ENCODE measurements at places on chromosomes 3 and 15.
A peak's percentile ranks its signal among the peaks of the same experiment; 100 is the strongest.

GRCh38 chr3:135784557-135784956 lies 181.0 kb upstream of the PPP2R3A start:
- H3K27me3 ChIP-seq, result no peaks in the 10 kb centered on the region
- H3K36me3 ChIP-seq, result no peaks in the 10 kb centered on the region
- H3K4me3 ChIP-seq, result no peak overlapping the region
- H3K4me1 ChIP-seq, result no peaks in the 10 kb centered on the region
- DNase-seq, result no peak
- H3K27ac ChIP-seq, result no peak overlapping the region

DNA sequence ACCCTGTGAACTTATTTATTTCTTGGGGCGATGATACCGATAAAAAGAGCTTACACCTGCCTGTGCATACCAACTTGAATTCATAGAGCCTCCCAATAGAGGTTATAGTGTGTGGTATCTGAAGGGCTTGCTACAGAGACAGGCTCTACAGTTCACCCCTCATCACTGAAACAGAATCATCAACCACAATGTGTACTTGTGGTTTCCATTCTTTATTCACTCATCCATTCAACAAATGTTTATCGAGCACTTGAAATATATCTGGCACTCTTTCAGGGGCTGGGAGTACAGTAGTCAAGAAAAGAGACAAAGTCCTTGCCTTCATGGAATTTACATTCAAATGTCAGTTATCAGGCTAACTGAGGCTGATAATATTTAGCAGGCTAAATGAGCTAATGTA lies 134.4 kb upstream of the SKOR1 start:
- no peak overlapping the region for H3K27ac ChIP-seq
- no peaks in the 10 kb centered on the region for H3K4me1 ChIP-seq
- no peak overlapping the region for H3K4me3 ChIP-seq
- no peaks in the 10 kb centered on the region for H3K27me3 ChIP-seq

DNA sequence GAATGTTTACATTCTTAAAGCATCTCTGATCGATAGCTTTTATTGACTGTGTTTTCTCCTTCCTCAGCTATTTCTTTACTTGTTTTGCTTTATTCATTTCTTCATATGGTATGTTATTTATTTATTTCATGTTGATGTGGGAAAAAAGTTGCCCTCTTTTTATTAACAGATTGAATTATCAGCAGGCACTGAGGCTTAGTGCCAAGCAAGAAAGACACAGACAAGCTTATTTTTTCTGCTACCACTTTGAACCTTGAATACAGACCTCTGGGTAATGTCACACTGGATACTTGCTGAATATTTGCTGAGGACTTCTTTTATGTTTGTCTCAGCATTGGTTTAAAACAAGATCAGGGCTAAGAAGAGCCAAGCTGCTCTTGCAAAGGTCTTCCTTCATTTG lies 162.0 kb upstream of the CNTN6 start:
- H3K4me1 ChIP-seq, result no peaks in the 10 kb centered on the region
- H3K27me3 ChIP-seq, result no peaks in the 10 kb centered on the region
- no peak overlapping the region for H3K4me3 ChIP-seq
- H3K27ac ChIP-seq, result no peak overlapping the region
- no peak for DNase-seq
- no peaks in the 10 kb centered on the region for H3K36me3 ChIP-seq

DNA sequence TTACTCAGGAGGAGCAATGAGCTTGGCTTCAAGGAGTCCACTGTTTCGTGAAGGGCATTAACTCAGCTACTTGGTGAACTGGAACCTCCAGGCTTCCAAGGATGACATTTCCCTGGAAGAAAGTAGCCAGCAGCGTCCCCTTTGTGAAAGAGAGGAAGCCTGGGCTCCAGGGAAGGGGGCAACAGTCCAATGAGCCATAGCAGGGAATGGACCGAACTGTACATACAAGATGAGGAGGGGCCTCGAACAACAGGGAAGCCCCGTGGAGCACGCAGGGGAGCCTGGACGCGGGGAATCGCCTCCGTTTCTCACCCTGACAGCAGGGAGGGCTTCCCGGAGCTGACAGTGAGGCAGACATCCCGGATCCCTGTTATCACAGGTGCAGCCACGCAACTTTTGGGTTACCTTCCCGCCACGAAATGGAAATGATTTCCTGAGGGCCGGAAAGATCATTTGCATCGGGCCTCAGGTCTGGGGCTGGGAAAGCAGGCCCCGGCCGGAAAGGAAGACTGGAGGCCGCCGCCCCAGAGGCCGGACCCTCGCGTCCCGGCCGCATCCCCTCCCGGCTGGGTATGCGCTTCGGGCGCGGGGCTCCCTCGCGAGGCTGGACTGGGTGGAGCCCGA lies 475 bp upstream of the SPINT1 start:
- peaks cover 5% of the 10 kb centered on the region for H3K27me3 ChIP-seq
- H3K27ac ChIP-seq, result no peak overlapping the region
- H3K36me3 ChIP-seq, result no peaks in the 10 kb centered on the region
- peaks cover 23% of the 10 kb centered on the region for H3K4me1 ChIP-seq

DNA sequence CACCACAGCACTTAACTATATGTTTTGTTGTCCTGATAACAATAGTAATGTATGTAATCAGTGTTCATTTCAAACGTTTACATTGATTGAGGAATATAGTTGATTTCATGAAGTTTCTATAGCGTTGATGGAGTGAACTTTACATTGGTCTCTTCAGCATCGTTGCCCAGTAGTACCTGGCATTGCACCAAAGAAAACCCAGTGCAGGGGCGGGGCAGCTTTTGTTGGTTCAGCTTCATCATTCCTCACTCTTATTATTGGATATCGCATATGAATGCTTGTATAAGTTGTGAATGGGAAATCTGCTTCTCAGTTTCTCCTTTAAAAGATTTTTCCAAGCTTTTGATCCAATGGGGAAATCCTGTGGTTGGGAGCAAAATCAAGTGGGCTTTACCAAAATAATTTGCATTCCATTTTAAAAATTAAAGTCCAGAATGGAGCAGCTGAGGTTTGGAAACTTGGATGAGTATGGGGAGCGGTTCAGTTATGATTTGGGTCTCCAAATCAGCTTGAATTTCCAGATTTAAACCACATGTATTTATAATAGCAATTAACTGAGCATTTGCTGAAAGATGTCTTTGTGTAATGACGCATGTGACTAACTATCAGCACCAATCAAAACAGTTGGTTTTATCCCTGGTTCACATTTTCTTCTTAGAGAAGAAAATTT lies 213.7 kb downstream of the ALCAM start:
- H3K36me3 ChIP-seq, result no peaks in the 10 kb centered on the region
- no peaks in the 10 kb centered on the region for H3K4me1 ChIP-seq
- H3K27ac ChIP-seq, result no peak overlapping the region
- no peak for DNase-seq

DNA sequence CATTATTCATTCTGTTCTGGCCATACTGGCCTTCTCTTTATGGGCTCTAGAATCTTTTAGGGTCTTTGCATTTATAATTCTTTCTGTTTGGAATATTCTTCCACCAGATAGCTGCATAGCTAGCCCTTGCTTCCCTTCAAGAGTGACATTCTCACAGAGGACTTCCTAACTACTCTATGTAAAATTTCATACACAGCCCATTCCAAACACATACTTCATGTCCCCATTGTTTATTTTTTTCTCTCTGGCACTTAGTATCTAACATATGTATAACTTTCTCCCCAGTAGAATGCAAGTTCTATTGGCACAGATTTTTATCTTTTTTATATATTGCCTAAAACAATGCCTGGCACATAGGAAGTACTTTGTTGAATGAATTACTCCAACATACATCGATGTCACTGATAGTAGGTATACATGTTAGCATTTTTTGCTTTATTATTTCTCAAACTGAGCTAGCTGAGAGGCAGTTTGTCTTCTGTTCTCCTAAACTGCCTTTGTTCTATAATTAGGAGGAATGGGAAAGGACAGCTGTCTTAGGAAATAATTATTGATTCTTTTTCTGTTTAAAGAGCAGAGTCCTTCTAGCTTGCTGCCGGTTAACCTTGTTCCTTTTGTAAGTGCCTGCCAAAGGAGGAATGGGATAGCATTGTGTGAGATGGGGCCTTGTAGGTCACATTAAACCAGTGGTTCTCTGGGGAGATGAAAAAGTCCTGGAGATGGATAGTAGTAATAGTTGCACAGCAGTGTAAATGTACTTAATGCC lies 7.9 kb downstream of the FAM162A start:
- H3K27me3 ChIP-seq, result no peaks in the 10 kb centered on the region
- no peak overlapping the region for H3K27ac ChIP-seq
- no peak overlapping the region for H3K4me3 ChIP-seq
- H3K36me3 ChIP-seq, result no peaks in the 10 kb centered on the region

DNA sequence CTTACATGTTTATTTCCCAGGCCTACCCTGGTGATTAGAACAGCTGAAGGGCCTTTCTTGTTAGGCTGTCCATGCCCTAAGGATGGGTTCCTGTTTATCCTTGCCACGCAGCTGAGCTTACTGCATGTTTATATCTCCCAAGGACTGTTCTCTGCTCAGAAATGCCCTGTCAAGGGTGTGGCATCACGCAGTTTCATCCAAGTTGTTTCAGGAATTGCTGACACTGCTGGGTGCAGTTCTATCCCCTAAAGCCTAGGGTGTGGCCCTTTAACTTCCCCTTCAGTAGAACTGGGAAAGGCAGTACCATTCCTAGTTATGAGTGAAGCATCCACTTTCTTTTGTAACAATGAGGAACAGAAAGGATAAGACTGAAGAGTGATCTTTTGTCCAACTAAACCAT lies 5.0 kb downstream of the ELL3 start:
- DNase-seq, result no peak
- peaks cover 13% of the 10 kb centered on the region for H3K4me1 ChIP-seq
- H3K27me3 ChIP-seq, result no peaks in the 10 kb centered on the region

- H3K27ac ChIP-seq, result peak overlapping the region; percentile 24
- DNase-seq, result no peak
- H3K27me3 ChIP-seq, result no peaks in the 10 kb centered on the region
- no peaks in the 10 kb centered on the region for H3K36me3 ChIP-seq
- no peak overlapping the region for H3K4me3 ChIP-seq
Observed at GRCh38 chr3:46097691-46098241, 70.5 kb upstream of the XCR1 start.

DNA sequence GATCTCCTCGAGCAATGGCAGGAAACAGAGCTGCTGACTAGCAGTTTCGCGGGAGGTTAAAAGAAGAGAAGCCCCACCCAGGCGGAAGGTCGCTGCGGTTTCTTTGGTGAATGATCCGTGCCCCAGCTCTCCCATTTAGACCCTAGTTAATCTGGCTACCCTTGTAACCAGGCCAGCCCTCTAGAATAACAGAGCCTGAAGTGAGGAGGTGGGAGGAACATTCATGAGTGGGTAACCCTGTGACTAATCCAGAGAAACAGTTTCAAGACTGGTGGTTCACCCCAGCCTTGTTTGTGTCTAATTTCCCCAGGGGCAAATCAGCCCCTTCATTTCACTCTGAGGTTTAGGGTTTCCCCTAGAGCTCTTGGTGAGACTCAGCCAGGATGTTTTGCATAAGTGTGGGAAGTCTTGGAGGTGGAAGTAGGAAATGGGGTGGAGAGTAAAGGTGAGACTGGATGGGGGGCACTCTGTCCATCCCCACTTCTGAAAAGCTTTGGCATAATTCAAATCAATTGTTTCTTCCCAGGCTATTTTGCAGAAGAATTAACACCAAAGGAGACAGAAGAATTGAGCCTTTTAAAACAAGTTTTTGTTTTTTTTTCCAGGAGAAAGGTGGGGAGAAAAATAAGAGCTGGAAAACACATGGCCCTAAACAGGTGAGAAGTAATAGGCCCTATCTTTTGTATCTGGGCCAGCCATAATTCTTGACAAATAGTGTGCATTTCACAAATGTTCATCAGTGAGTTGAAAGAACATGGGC lies 303.1 kb downstream of the RPLP1 start:
- no peak overlapping the region for H3K4me3 ChIP-seq
- no peaks in the 10 kb centered on the region for H3K27me3 ChIP-seq
- no peaks in the 10 kb centered on the region for H3K36me3 ChIP-seq
- no peak for DNase-seq
- H3K27ac ChIP-seq, result no peak overlapping the region

DNA sequence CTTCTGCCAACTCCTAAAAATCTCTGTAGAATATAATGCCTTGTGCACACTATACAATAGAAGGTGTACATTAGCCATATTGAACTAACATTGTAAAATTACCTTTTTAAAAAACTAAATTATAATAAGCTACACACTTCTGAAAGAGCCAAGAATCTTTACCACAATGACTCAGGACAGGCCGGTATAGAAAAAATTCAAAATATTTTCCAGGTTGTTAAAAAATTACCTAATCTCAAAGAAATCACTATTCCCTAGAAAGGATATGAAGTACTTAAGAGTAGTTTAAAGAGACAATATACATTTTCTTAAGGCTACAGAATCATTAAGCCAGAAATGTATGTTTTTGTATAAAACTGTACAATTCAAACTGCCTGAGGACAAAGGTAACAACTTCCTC lies 48.5 kb downstream of the TJP1 start:
- H3K27me3 ChIP-seq, result no peaks in the 10 kb centered on the region
- no peak overlapping the region for H3K4me3 ChIP-seq
- DNase-seq, result no peak
- H3K27ac ChIP-seq, result no peak overlapping the region
- H3K4me1 ChIP-seq, result peaks cover 15% of the 10 kb centered on the region

DNA sequence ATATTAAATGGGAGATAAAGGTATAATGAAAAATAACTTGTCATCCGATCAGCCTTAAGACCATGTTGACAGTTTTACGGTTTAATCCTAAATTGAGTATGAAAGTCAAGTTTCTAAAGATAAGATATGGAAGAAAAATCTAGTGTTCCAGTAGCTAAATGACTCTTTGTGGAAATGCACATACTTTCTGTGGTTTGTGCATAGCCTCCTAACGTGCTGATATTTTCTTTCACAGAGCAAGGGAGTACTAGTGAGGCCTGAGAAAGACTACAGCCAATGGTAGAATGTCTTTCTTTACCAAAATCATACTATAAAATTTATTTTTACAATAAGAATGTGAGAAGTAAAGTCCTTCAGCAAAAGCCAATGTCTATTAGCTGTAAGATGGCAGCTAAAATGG lies 430.6 kb upstream of the RGMA start:
- H3K4me3 ChIP-seq, result no peak overlapping the region
- no peak for DNase-seq
- H3K4me1 ChIP-seq, result peaks cover 6% of the 10 kb centered on the region
- H3K27ac ChIP-seq, result no peak overlapping the region
- H3K27me3 ChIP-seq, result no peaks in the 10 kb centered on the region
- no peaks in the 10 kb centered on the region for H3K36me3 ChIP-seq

- H3K4me3 ChIP-seq, result no peak overlapping the region
- H3K36me3 ChIP-seq, result no peaks in the 10 kb centered on the region
- H3K4me1 ChIP-seq, result no peaks in the 10 kb centered on the region
- no peak for DNase-seq
Observed at GRCh38 chr3:147914532-147914931, 505.4 kb downstream of the ZIC1 start.

GRCh38 chr15:72276326-72276700 lies 4.0 kb upstream of the PARP6 start:
- H3K4me3 ChIP-seq, result no peak overlapping the region
- H3K27me3 ChIP-seq, result no peaks in the 10 kb centered on the region
- no peak for DNase-seq
- no peaks in the 10 kb centered on the region for H3K36me3 ChIP-seq

DNA sequence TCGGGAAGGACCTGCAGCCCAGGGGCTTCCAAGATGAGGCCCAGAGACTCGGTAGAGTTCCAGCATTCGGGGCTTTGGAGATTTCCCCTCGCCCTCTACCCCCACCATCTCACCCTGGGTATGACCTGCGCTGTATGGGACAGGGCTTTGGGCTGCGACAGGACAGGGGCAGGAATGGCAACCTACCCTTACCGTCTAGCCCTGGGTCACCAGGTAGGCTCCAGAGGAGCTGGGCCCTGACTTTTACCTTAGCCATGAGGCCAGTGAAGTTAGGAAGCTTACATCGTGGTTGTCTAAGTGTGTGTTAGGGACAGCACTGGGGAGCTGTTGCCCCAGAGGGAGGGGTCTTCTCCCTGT lies 683 bp downstream of the PPM1M start:
- H3K4me1 ChIP-seq, result peaks cover 31% of the 10 kb centered on the region
- peaks cover 10% of the 10 kb centered on the region for H3K36me3 ChIP-seq
- H3K4me3 ChIP-seq, result peak overlapping the region; percentile 83
- no peaks in the 10 kb centered on the region for H3K27me3 ChIP-seq

Data from thoracic aorta (tissue), 2 donors.